Glutamatergic neuron (in vitro differentiated cells): ENCODE measurements at places on chromosomes 4 and X. TPM values are rescaled to one million over a fixed set of nuclear protein-coding genes. Genes with fewer than 3 reads are reported as not detected.

The ETDA gene
- total RNA-seq: not detected

The EDNRA gene
- total RNA-seq: not detected

The XPNPEP2 gene
- not detected for total RNA-seq

The GSX2 gene
- not detected for total RNA-seq

The PKD2 gene
- 20.7 TPM for total RNA-seq

The WDR1 gene
- total RNA-seq: 161 TPM

The CITED1 gene
- 42.7 TPM for total RNA-seq

The PNMA6F gene
- not detected for total RNA-seq

The NDUFB11 gene
- 161 TPM for total RNA-seq

The IL2RG gene
- total RNA-seq: not detected
